CD4-positive, alpha-beta T cell treated with Interleukin-10 for 1 hour (primary cell): ENCODE measurements at places on chromosomes 1 and 21.

GRCh38 chr1:245772325-245772724 lies 617.5 kb downstream of the KIF26B start:
- DNase-seq: no peak

DNA sequence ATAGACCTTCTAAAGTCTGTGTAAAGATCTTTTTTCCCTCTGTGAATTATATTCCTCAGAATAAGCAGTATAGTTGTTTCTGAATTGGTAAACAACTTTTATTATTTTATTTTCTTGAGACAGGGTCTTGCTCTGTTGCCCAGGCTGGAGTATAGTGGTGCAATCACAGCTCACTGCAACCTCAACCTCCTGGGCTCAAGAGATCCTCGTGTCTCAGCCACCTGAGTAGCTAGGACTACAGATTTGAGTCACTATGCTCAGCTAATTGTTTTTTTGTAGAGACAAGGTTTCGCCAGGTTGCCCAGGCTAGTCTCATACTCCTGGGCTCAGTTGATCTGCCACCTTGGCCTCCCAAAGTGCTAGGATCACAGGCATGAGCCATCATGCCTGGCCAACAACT lies 26.6 kb upstream of the HMGN1 start:
- DNase-seq: no peak

DNA sequence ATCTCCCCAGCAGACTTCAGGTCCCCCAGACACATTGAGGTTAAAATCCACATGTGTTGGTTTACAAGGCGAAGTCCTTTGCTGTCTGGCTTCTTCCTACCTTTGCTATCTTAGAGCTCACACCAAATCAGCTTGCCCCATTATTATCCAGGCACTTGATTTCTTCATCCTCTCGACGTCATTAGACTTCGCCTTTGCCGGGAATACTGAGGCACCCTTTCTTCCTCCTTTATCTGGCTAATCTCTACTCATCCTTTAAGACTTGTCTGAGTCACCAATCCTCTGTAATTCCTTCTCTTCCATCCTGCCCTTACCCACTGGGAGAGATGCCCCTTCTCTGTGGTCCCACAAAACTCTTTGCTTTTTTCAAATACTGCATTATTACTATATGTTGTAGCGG lies 9.2 kb upstream of the XCL2 start:
- no peak for DNase-seq

- DNase-seq: no peak
Measured at GRCh38 chr1:50252196-50252595, 143.5 kb downstream of the ELAVL4 start.

GRCh38 chr1:164803366-164803765 lies 244.4 kb downstream of the PBX1 start:
- DNase-seq: no peak

GRCh38 chr1:232287676-232288569 lies 342.0 kb downstream of the SIPA1L2 start:
- DNase-seq: no peak

GRCh38 chr1:3865606-3866160 lies 8.4 kb downstream of the DFFB start:
- DNase-seq: no peak

GRCh38 chr1:53963460-53963859 lies 17.3 kb downstream of the LRRC42 start:
- no peak for DNase-seq

- DNase-seq: no peak
Measured at GRCh38 chr1:119220991-119221390, 80.5 kb upstream of the WARS2 start.

DNA sequence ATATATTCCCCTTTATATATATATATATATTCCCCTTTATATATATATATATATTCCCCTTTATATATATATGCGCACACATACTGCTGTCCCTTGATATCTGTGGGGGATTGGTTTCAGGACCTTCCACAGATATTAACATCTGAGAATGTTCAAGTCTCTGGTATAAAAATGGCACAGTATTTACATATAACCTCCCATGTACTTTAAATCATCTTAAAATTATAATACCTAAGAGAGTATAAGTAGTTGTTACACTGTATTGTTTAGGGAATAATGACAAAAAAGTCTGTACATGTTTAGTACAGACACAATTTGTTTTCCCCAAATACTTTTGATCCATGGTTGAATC lies 45.8 kb downstream of the NR5A2 start:
- DNase-seq: no peak

DNA sequence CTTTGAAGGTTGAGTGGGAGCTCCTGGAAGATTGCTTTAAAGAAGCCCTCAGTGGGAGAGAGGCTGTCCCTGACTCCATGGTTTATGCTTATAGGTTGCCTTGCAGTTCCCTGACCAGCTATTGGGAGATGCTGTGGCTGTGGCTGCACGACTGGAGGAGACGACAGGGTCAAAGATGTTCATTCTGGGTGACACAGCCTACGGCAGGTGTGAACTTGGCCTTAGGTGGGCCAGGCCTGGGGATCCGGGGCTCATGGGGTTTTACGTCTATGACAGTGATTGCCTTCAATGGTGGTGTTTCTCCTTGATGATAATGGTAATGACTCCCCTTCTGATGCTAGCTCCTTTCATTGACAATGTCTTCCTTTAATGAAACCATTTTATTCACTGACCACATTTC lies 692 bp downstream of the DPH2 start:
- DNase-seq: no peak

- DNase-seq: no peak
Measured at GRCh38 chr1:20589331-20590278, 708 bp downstream of the CDA start.

GRCh38 chr21:44354775-44355771 lies 1.7 kb downstream of the TRPM2 start:
- DNase-seq: no peak

DNA sequence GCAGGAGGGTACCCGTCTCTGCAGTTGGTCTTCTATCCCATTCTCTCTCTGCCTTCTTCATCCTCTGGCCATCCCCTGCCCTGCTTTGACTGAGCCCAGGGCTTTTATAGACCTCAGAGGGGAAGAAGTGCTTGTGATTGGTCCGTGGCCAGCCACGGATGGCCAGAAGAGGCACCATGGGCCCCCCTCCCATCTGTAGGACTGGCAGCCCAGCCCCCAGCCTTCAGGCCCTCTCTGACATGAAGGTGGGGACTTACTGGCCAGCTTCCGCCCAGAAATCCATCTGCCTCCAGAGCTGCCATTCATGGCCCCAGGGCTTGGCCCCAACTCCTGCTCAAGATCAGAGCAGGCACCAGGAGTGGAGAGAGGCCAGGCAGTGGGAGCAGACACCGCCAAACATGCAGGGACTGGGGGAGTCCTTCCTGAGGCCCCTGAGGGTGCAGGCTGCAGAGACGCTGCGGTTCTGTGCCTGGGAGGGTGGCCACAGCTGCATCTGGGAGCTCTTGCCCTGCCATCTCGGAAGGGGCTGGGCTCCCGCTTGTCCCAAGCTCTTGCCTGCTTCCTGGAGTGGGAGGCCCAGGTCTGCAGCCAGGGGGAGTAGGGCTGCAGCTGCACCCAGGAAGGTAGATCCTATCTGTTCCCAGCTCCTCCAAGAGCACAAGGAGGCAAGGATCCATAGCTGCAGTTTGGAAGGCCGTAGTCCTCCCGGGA lies 698.6 kb upstream of the B3GALT2 start:
- no peak for DNase-seq

DNA sequence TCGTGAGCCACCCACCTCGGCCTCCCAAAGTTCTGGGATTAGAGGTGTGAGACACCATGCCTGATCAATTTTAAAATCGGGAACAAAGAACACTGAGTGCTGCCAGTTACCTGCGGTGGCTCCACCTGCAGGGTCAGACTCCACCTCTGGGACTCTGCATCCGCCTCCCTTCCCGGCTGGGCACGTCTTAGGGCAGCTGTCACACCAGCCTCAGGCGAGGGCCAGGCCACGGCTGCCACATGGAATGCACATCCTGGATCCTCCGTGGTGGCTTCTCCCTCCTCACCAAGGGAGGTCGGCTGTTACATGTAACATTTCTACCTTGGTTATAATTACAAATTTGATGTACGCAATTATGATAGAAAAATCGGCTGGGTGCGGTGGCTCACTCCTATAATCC lies 5.9 kb upstream of the MXRA8 start:
- DNase-seq: no peak

GRCh38 chr1:18972531-18972930 lies 16.1 kb upstream of the IFFO2 start:
- DNase-seq: peak; percentile 65

- DNase-seq: no peak
Measured at GRCh38 chr21:19343711-19344110, 940.1 kb upstream of the TMPRSS15 start.

GRCh38 chr1:155082301-155083051 lies 3.8 kb downstream of the EFNA3 start:
- no peak for DNase-seq

DNA sequence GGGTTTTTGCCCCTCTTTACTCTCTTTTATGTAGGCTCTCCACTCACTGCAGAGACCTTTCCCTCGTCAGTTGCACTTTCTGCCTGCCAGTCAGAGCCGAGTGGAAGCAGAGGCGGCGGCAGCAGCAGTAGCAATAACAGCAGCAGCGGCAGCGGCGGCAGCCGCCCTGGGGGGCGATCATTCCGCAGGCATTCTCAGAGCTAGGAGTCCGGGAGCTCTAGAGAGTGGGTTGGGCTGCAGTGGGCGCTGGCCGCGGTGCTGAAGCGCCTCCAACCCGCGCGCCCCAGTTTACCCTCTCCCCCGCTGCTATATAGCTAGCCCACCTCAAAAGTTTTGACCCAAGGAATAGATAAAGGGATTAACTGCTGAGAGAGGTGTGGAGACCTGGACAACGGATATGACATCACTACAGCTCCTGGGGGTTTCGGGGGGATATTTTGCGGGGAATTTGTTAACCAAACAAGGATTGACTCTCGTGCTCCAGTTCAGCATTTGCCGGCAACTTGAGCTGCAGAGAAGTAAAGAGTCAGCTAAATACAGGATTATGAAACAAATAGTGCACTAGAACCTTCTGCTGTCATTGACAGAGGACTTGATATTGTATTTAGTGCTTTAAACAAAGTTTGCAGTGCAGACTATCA lies at the start of gene OLFM3:
OLFM3 (minus strand) TSS at position 102 of the 641 bp plus-strand sequence.
- DNase-seq: no peak

DNA sequence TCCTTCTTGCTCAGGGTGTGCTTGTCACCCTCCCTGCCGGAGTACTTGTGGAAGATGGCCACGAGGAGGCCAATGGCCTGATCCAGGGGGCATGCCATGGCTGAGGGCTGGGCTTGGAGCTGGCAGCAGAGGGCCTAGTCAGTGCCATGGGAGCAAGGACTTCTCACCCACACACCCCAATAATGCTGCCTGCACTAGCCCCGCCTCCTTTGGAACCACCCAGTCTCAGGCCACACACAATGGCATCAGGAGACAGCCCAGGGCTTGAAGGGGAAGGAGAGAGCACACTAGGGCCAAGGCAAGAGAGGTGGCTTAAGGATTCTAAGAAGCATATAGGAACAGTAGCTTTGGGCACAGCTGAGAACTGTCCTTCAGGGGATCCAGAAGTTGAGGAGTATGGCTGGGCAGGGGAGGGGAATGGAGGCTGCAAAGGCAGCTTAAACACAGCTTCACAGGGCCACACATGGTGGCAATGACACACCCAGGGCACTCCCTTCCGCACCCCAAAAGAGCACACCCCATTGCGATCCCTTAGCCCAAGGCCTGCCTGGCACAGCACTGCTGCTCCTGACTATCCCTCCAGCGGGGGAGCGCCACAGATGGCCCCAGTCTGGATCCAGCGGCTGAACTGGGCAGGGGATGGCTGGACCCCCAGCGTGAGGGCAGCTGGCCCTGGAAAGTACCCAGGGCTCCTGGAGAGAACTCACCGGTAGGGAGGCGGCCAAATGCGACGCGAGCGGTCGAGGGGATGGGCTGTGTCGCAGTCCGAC lies at the start of gene S100A6:
S100A6 (minus strand) TSS at position 750 of the 770 bp plus-strand sequence; CDS start at position 98, 652 bp downstream.
- peak; percentile 54 for DNase-seq

- DNase-seq: no peak
Measured at GRCh38 chr21:35682904-35683549, 377.3 kb downstream of the SETD4 start.
